Sciatic nerve (tissue), 2 donors: ENCODE measurements at places on chromosomes 6 and 20. TPM values are rescaled to one million over a fixed set of nuclear protein-coding genes. Genes with fewer than 3 reads are reported as not detected.

DNA sequence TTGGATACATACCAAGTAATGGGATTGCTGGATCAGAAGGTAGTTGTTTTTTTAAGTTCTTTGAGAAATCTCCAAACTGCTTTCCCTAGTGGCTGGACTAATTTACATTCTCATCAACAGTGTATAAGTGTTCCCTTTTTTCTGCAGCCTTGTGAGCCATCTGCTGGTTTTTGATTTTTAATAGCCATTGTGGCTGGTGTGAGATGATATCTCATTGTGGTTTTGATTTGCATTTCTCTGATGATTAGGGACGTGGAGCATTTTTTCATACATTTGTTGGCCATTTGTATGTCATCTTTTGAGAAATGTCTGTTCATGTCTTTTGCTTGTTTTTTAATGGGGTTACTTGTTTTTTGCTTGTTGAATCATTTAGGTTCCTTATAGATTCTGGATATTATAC lies 34.8 kb downstream of the TOP1 start:
- DNase-seq = no peak

Gene SLC4A11
- 0.89 TPM for total RNA-seq

DNA sequence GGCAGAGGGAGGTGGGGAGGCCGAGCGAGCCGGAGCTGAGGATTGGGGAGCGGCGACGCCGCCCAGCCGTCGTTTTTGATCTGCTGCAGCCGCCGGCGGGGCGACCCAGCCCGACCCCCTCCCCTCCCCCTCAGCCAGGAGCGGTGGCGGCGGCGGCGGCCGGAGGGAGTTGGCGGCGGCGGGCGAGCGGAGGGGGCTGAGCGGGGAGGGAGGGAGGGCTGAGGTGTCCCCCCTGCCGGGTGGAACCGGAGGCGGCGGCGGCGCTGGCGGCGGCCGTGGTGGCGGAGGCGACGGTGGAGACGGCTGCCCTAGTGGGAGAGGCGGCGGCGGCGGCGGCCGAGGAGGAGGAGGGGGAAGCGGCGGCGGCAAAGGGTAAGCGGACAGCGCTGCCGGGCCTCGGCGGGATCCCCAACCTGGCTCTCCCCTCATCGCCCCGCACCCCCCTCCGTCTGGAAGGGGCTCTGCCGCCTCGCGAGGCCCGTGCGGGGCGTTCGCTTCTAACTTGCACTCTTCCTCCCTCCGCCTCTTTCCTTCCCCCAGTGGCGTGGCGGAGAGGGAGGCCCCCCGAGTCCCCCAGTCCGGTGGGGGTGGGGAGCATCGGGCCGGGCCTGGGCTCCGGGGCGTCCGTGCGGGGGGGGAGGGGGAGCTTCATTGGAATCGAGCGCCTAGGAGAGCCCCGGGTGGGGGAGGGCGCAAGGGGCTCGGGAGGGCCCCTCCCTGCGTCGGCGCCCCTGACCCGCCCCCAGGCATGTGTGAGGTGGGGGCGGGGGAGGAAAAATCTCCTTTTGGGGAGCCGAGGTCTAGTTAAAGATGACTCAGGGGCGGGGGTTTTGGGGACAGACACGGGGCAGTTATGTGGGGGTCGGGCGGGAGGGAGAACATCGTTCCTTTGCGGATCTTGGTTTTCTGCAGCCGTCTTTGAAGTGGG lies at the start of gene TAB2:
TAB2 (plus strand) TSS at position 69 of the 928 bp plus-strand sequence. CDS start 52,286 bp downstream, outside the sequence.
- peak; percentile 74 for DNase-seq

Gene MAVS
- 37.8 TPM for total RNA-seq

DNA sequence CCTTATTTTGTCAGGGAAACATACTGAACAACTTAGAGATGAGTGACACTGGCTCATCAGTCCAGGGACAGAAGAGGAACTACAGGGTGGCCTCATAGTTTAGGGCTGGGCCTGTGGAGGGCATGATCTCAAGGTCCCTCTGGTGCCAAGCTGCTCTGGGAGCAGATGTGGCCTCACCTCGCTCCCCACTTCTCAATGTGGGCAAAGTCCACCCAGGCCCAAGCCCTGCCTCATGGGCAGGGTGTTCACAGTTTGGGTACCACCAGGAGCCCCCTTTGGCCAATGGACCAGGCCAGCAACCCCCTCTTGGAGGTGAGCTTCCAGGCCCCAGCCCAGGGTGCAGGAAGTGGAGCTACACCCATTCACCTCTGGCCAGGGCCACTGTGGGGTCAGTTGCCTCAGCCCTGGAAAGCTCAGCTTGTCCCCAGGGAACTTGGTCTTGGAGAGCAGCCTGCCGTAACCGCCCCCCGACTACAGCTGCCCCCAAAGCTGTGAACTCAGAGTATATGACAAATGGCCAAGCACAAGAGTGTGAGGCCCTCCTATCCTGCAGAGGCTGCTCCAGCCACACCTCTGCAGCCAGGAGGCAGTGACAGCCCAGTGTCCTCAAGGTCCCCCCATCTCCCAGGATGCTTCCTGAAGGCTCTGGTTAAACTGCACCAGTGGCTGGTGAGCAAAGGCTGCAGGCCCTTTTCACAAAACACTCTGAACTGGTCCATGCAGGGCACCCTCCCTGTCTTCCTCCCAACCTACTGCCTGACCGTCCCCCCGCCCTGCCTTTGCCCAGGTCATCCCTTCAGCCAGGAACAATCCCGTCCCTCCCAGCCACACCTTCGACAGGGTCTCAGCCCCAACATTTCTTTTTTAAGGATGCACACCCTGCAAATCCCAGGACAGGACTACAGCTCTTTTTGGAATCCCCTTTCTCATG lies 3.6 kb downstream of the ADISSP start:
- no peak for DNase-seq

GRCh38 chr20:45041464-45042337 lies 59.2 kb downstream of the KCNS1 start:
- no peak for DNase-seq

GRCh38 chr6:35483490-35483889 lies 13.4 kb downstream of the TEAD3 start:
- DNase-seq = no peak

- no peak for DNase-seq
These were observed 5.5 kb downstream of the ELMO2 start for GRCh38 chr20:46400828-46401477.

- no peak for DNase-seq
These were observed 90.2 kb downstream of the TMEM242 start for GRCh38 chr6:157233156-157233555.

DNA sequence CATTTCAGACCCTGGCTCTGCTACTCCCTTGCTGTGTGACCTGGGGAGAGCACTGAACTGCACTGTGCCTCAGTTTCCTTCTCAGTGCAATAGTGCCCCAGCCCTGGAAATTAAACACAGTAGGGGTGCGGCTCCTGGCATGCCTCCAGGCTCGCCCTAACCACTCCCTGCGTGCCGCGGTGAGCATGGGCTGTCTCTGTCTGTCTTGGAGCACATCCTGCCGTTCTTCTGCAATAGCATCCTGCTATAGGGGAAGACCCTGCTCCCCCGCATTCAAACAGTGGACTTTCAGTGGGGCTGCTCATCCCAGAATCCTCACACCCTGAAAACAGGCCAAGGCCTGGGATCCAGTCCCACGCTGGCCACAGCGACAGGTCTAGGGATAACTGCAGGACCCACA lies 129.5 kb downstream of the FOXC1 start:
- no peak for DNase-seq

Gene VGLL2
- not detected for total RNA-seq

GRCh38 chr6:56220078-56220477 lies 27.3 kb downstream of the COL21A1 start:
- no peak for DNase-seq

DNA sequence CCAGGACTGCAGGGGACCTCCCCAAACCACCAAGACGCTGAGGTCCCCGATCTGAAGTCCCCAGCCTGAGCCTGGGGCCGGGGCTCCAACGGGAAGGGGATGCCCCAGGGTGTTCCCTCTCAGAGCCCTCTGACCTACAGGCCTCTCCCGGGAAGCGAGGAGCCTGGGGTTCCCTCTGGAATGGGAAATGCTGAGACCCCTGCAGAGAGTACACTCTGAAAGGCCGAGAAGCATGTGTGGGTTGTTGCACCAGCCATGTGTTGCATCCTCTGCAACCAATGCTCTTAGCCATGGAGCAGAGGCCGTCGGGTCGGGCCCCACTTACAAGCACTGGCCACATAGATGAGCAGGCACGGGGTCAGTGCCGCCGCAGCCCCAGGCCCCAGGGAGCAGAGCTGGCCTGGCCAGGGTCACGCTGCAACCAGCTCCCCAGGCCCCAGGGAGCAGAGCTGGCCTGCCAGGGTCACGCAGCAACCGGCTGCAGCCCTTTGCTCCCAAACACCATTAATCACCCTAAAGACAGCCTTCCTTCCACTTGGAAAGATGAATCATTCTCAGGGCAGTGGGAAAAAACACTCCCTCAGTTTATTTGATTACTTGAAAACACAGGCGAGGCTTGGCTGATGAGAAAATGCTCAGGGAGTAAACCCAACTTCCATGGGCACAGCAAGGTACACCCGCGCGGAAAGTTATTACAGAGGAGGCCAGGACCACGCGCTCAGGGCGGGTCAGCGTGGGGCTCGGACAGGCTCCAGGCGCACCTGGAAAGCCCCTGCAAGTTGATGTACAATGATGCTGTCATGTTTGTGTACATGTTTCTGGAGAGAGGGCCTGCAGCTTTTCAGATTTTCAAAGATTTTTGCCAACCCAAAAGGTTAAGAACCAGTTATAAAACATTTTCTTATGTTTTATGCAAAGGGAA lies 78.0 kb upstream of the AFDN start:
- no peak for DNase-seq

DNA sequence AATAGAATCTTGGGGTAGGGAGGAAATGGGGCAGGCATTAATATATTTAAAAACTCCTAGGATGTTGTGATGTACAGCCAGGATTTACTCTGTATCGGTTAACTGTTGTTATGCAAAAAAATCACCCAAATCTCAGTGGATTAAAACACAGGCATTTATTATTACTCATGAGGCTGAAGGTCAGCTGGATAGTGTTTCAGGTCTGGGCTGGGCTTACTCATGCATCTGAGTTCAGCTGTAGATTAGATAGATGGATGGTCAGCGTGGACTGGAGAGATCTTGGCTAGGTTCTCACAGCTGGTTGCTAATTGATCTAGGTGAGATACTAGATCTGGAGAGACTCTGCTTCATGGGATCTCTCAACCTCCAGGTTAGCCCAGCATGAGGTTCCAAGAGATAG lies 131.4 kb downstream of the BTBD3 start:
- no peak for DNase-seq

GRCh38 chr6:70299456-70299855 lies 3.4 kb downstream of the COL9A1 start:
- no peak for DNase-seq

DNA sequence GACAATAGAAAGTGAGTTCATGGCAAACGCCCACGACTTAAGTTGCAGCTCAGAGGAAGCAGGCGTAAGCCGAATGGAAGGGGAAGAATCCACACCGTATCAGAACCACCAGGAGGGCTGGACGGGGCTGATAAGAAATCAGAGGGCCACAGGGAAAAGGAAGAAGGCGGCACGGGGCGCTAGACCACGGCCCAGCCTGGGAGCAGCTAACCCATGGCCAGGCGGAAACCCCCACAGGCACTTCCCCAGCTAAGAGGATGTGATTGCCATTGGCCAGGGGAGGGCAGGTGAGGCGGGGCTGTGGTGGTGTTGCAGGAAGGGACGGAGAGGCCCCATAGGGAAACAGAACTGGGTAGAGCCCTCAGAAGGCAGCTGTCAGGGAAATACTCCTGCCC lies 174.0 kb upstream of the AFDN start:
- DNase-seq = no peak

Gene SNAP91
- total RNA-seq = 2.7 TPM

Gene PRSS16
- 0.67 TPM for total RNA-seq
